ENCODE measurements at places on chromosomes 13 and 19.

GRCh38 chr19:19110410-19111135, 27.7 kb downstream of the TMEM161A start:
- no peak for DNase-seq

DNA sequence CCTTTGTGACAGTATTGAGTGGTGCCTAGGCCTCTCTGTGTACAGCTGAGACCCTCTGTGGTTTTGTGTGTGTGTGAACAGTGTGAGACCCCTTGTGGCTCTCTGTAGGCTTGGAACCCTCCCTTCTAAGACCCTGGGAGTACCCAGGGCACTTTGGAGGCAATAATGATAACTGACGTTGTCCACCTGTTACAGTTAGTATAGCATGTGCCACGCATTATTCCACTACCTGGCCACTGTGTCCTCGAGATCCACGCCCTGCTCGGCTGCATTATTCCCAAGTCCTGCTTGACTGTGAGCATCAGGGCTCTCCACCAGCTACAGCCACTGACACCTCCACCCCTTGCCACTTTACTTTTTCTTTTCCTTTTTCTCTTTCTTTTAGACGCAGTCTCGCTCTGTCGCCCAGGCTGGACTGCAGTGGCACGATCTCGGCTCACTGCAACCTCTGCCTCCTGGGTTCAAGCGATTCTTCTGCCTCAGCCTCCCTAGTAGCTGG, 2.0 kb downstream of the GRAMD1A start:
- DNase-seq = no peak

- DNase-seq = no peak
Measured at GRCh38 chr13:49731766-49732165, 40.5 kb upstream of the EBPL start.

DNA sequence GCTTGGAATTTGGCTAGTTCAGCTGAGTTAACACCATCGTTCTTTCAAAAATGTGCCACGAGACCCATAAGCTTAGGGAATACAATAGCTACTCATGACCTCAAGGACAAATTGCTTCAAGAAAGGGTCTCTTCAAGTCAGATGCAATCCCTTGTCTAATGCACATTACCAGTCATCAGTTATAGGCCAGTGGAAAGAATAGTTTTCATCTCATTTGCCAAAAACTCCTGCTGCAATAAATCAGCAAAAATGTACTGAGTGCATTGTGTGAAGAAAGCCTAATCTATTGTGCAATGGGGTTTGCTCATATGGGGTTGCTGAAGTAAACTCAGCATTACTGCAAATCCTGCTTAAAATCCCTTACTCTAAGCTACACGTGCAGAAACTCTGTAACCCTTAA, 208.3 kb upstream of the NBEA start:
- no peak for DNase-seq

All from NCI-H510A treated with DMSO at 0.1 percent for 48 hours (cell line).